DND-41 (cell line): ENCODE measurements at places on chromosomes 3 and 15.
A peak's percentile ranks its signal among the peaks of the same experiment; 100 is the strongest.

- H3K4me3 ChIP-seq, result no peak overlapping the region
- H3K36me3 ChIP-seq, result no peaks in the 10 kb centered on the region
- H3K27ac ChIP-seq, result no peak overlapping the region
These were observed 11.9 kb upstream of the BLM start for GRCh38 chr15:90705212-90705611.

DNA sequence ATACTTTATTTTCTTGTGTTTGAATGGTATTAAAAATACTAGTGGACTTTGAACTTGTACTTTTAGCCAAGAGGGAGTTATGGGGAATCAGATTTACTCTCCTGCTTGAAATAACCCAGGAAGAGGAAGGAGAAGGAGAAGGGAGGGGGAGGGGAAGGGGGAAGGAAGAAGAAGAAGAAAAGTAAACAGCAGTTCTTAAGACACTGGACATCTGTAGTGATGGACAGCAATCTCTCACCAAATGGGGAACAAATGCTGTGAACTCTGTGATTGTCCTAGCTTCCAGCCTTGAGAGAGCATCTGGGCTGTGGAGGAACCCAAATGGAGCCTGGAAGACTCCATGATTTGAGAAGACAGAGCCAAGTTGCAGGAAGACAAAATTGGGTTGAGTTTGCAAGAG is 52.0 kb downstream of the VPS8 start:
- DNase-seq, result no peak
- no peak overlapping the region for H3K27ac ChIP-seq
- H3K27me3 ChIP-seq, result no peaks in the 10 kb centered on the region
- no peak overlapping the region for H3K4me3 ChIP-seq
- H3K4me1 ChIP-seq, result no peaks in the 10 kb centered on the region
- peaks cover 42% of the 10 kb centered on the region for H3K36me3 ChIP-seq

- DNase-seq, result peak; percentile 16
- H3K27ac ChIP-seq, result no peak overlapping the region
- H3K36me3 ChIP-seq, result no peaks in the 10 kb centered on the region
- H3K27me3 ChIP-seq, result no peaks in the 10 kb centered on the region
- H3K4me1 ChIP-seq, result peaks cover 6% of the 10 kb centered on the region; the same call in 1 of the 2 replicates
These were observed 19.1 kb downstream of the DNAJB8 start for GRCh38 chr3:128447561-128448013.

- no peak overlapping the region for H3K27ac ChIP-seq
- no peaks in the 10 kb centered on the region for H3K36me3 ChIP-seq
- DNase-seq, result no peak
- H3K4me1 ChIP-seq, result no peaks in the 10 kb centered on the region
- peaks cover 3% of the 10 kb centered on the region for H3K27me3 ChIP-seq
- no peak overlapping the region for H3K4me3 ChIP-seq
These were observed 94.2 kb downstream of the MINAR1 start for GRCh38 chr15:79526376-79526775.

DNA sequence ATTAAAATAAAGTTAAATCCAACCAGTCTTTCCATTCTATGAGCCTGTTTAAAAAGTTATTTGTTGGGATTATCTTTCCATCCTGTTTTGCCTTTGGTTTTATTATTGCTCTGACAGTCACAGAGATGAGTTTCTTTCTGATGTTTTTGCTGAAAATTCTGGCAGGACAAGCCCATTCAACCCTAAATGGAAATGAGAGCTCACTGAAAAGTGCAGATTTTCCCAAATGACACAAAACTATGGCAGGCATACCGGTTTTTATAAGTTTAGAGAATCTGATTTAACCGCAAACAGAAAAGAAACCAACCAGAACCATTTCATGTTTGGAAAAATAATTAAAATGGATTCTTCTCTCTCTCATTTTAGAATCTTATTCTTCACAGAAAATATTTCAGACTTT is 238.1 kb upstream of the SGO1 start:
- H3K4me1 ChIP-seq, result no peaks in the 10 kb centered on the region
- no peak overlapping the region for H3K4me3 ChIP-seq
- no peak for DNase-seq
- H3K27ac ChIP-seq, result no peak overlapping the region

- peaks cover 14% of the 10 kb centered on the region for H3K27me3 ChIP-seq
- DNase-seq, result no peak
- H3K36me3 ChIP-seq, result no peaks in the 10 kb centered on the region
- no peak overlapping the region for H3K4me3 ChIP-seq
These were observed 230.2 kb upstream of the ARRDC4 start for GRCh38 chr15:97730315-97730714.

DNA sequence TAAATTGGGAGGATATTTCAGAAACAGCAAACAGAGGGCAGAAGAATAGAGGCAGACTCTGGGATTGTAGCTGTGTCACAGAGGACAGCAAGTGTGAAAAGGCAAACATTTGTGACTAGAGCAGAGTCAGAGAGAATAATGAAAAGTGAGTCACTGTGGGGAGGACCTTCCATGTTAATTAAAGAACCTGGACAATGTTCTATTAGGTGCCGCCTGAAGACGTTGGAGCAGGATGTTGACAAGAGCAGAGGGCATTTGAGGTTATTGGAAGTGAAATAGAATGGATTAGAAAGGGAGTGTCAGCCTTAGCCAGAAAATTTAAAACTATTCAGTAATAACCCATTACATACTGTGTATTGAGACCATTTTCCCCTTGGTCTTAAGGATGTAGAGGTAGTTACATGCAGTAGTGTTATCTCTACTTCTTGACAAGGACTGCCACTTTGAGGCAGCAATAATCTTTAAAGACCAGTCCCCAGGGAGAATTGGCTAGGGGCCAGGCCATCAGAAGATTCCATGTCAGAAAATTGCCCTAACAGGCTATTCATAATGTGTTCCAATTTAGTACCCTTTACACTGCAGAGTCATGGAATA is 5.8 kb downstream of the ACKR2 start:
- peaks cover 8% of the 10 kb centered on the region for H3K27me3 ChIP-seq
- no peak overlapping the region for H3K4me3 ChIP-seq
- H3K27ac ChIP-seq, result no peak overlapping the region
- H3K36me3 ChIP-seq, result no peaks in the 10 kb centered on the region

GRCh38 chr3:33750211-33750548 is 32.1 kb upstream of the CLASP2 start:
- no peak for DNase-seq
- H3K4me3 ChIP-seq, result no peak overlapping the region
- H3K36me3 ChIP-seq, result no peaks in the 10 kb centered on the region

GRCh38 chr3:136135039-136135802 is 60.9 kb downstream of the MSL2 start:
- H3K4me3 ChIP-seq, result no peak overlapping the region
- no peaks in the 10 kb centered on the region for H3K27me3 ChIP-seq
- peak overlapping the region; percentile 92 for H3K27ac ChIP-seq
- H3K4me1 ChIP-seq, result peaks cover 68% of the 10 kb centered on the region
- peak; percentile 79 for DNase-seq
- H3K36me3 ChIP-seq, result no peaks in the 10 kb centered on the region

GRCh38 chr3:183410280-183410679 is 18.1 kb downstream of the MCF2L2 start:
- no peak overlapping the region for H3K4me3 ChIP-seq
- H3K4me1 ChIP-seq, result no peaks in the 10 kb centered on the region
- H3K27ac ChIP-seq, result no peak overlapping the region
- H3K36me3 ChIP-seq, result no peaks in the 10 kb centered on the region
